ENCODE measurements at places on chromosomes 1 and 21.

DNA sequence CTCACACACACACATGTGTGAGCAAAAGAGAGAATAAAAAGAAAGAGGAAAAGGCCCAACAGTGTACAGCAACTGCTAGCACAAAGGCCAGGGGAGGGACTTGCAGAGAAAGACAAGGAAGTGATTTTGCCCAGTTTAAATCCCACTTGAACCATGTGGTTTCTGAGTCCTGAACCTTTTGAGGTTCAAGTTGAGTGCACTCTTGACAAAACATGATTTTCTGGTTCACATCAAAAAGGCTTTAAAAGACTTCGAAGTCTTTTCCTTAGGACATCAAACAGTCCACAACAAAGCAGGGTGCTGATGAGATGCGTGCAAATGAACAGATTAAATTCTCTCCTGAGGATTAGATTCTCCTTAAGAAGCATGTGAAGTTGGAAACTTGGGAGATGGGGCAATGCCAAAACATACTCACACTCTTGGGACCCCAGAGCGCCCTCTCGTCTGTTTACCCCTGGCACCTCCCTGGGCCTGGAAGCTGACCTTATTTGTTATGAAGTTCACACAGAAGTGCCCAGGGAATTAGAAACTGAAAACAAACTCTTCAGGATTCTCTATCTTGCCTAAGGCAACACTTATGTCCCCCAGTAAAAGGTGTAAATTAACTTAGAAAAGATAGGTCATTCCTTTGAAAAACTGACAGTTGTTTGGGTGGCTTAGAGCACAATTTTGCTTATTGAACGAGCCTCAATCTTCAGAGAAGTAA lies 31.5 kb downstream of the RNF220 start:
- DNase-seq, result no peak
- H3K4me1 ChIP-seq, result no peaks in the 10 kb centered on the region
- H3K4me3 ChIP-seq, result no peak overlapping the region
- no peaks in the 10 kb centered on the region for H3K36me3 ChIP-seq
- no peak overlapping the region for H3K27ac ChIP-seq
- H3K27me3 ChIP-seq, result no peaks in the 10 kb centered on the region

DNA sequence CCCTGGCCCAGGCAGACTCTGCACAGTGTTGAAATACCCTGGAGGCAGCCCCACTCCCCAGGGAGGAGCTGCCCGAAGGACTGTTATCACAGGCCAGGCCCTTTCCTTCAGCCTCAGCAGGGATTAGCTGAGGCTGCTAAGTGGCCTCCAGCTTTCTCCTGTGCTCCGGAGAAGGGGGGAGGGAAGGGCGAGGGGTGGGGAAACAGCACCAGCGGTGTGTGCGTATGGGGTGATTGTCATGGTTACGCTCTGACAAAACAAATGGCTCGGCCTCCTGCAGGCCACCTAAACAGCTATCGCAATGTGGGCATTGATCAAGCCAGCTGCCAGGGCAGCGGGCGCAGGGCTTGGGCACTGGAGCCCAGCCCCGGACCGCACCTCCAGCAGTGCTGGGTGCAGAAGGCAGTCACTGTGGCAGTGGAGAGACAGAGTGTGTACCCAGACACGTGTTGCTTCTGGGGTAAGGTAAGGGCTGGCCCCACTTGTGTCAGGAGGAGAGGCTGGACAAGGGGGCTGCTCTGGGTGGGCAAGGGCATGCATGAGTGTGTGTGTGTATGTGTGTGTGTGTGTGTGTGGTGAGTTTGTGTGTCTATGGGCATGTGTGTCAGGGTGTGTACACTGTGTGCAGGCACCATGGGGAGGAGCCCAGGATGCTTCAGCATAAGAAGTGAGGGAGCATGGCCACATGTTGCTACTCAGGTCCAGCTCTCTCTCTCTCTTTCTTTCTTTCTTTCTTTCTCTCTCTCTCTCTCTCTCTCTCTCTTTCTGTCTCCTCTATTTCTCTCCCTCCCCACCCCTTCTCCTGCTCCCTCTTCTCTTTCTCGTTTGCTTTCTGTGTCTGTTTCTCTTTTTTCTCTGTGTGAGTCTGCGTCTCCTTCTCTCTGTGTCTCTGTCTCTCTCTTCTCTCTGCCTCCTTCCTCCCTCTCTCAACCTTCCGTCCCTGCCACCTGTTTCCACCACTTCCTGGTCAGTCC lies at the start of gene VWA5B1:
Gene VWA5B1 (plus strand): TSS at position 252 of the 974 bp plus-strand sequence. CDS start 19,727 bp downstream, outside the sequence.
- no peak within 1 kb of the TSS for H3K27ac ChIP-seq
- no peak for DNase-seq
- peaks cover 8% of the 10 kb centered on the region for H3K4me1 ChIP-seq
- H3K27me3 ChIP-seq, result peaks cover 76% of the 10 kb centered on the region

DNA sequence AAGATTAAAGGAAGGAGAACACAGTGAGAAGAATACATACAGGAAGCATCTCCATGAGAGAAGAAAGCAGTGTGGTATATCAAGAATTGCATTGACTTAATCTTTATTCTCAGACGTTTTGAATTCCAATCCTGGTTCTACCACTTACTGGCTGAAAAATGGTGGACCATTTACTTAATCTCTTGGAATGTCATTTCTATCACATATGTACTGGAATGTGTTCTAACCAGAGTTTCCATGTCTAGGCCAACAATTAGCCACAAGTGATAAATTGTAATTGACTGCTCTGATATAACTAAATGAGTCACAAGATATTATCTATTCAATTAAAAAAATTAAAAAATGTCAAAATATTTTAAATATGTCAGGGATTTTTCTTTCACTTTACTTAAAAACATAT lies 626.1 kb downstream of the PTPRC start:
- H3K27ac ChIP-seq, result no peak overlapping the region
- H3K27me3 ChIP-seq, result no peaks in the 10 kb centered on the region
- no peak for DNase-seq

- no peak within 1 kb of the TSS for H3K4me3 ChIP-seq
- no peaks in the 10 kb centered on the region for H3K4me1 ChIP-seq
- H3K36me3 ChIP-seq, result no peaks in the 10 kb centered on the region
- no peak within 1 kb of the TSS for H3K27ac ChIP-seq
- DNase-seq, result no peak
- H3K27me3 ChIP-seq, result peaks cover 75% of the 10 kb centered on the region
Measured at GRCh38 chr1:17204546-17205440, at the start of gene PADI1. PADI1 (plus strand) TSS chr1:17205128; CDS start chr1:17205218, 90 bp downstream.

DNA sequence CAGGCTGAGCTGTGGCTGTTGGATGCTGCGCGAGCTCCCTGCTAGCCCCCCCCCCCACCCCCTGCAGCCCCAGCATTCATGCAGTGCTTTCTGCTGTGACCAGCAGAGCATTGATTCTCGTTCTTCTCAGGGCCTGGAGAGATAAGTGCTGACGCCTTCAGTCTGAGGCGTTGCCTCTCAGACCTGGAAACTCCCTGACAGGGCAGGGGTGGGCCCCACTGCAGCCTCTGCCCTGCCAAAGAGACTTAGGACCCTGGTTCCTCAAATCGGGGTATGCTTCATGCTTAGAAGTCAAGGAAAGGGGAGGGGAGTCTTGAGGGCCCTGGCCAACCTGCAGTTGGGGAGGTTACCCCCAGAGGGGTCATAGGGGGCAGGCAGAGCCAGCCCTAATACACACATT lies 38.5 kb downstream of the PTPRF start:
- DNase-seq, result no peak
- H3K4me3 ChIP-seq, result no peak overlapping the region
- H3K4me1 ChIP-seq, result peaks cover 21% of the 10 kb centered on the region

DNA sequence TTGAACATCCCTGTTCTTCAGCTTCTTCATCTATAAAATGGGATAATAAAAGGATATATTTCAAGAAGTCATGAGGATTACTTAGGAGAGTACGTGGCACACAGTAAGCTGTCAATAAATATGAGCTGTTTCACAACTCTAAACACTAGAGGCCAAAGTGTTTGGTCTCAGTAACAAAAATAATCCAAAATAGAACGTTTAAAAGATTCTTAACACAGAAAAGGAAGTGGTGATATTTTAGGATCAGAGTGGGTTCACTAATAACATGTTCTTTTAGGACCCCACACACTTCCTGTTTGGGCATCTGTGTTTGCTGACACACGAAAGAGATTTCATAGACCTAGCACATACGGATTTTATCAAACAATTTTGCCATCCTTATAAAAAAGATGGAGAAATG lies 32.9 kb downstream of the TNFSF18 start:
- no peak overlapping the region for H3K27ac ChIP-seq
- H3K4me1 ChIP-seq, result no peaks in the 10 kb centered on the region
- H3K27me3 ChIP-seq, result no peaks in the 10 kb centered on the region
- no peak for DNase-seq

GRCh38 chr1:67888216-67889106 lies 55.2 kb upstream of the GNG12 start:
- H3K27me3 ChIP-seq, result no peaks in the 10 kb centered on the region
- DNase-seq, result no peak
- H3K4me3 ChIP-seq, result no peak overlapping the region
- H3K27ac ChIP-seq, result no peak overlapping the region

- no peak overlapping the region for H3K4me3 ChIP-seq
- no peak overlapping the region for H3K27ac ChIP-seq
- DNase-seq, result no peak
Measured at GRCh38 chr1:46522184-46522968, 29.1 kb downstream of the KNCN start.

DNA sequence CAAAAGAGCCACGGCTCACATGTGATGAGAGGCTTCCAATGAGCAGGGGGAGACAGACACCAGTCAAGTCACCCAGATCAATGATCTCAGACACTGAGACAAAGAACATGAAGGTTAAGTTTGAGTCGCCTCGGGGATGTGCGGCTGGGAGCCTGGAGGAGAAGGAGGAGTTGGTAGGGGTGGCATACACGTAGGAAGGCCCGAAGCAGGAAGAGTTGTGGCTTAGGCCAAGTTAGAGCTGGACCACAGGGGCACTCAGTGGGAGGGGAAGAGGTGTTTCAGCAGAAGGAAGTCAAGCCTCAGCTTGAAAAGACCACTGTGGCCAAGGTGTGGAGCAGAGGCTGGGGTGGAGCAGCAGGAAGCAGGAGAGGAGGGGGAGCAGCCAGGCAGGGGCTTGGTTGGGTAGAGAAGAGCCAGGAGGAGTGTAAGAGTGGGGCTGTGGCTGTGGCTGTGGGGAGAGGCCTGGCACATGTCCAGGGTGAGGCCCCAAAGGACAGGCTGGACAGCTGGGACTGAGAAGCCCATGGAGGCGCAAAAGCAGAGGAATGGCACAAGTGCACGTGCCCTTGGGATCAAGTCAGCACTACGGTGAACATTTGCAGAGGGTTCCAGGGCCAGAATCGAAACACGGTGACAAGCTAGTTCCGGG lies 27.6 kb downstream of the CTNNBIP1 start:
- H3K36me3 ChIP-seq, result no peaks in the 10 kb centered on the region
- no peak overlapping the region for H3K4me3 ChIP-seq
- peaks cover 66% of the 10 kb centered on the region for H3K4me1 ChIP-seq

- peaks cover 15% of the 10 kb centered on the region for H3K4me1 ChIP-seq
- no peaks in the 10 kb centered on the region for H3K36me3 ChIP-seq
- no peak for DNase-seq
- no peak overlapping the region for H3K27ac ChIP-seq
- no peak overlapping the region for H3K4me3 ChIP-seq
- no peaks in the 10 kb centered on the region for H3K27me3 ChIP-seq
Measured at GRCh38 chr1:33097137-33097611, 16.2 kb downstream of the AZIN2 start.

- H3K27me3 ChIP-seq, result no peaks in the 10 kb centered on the region
- H3K27ac ChIP-seq, result no peak overlapping the region
- DNase-seq, result no peak
- no peaks in the 10 kb centered on the region for H3K4me1 ChIP-seq
- H3K36me3 ChIP-seq, result peaks cover 14% of the 10 kb centered on the region
- H3K4me3 ChIP-seq, result no peak overlapping the region
Measured at GRCh38 chr1:186139701-186140100, 235.4 kb downstream of the TPR start.

- H3K27me3 ChIP-seq, result peaks cover 6% of the 10 kb centered on the region
- DNase-seq, result no peak
- no peaks in the 10 kb centered on the region for H3K4me1 ChIP-seq
- no peak overlapping the region for H3K4me3 ChIP-seq
- no peak overlapping the region for H3K27ac ChIP-seq
Measured at GRCh38 chr1:179805291-179806195, 62.5 kb downstream of the FAM163A start.

DNA sequence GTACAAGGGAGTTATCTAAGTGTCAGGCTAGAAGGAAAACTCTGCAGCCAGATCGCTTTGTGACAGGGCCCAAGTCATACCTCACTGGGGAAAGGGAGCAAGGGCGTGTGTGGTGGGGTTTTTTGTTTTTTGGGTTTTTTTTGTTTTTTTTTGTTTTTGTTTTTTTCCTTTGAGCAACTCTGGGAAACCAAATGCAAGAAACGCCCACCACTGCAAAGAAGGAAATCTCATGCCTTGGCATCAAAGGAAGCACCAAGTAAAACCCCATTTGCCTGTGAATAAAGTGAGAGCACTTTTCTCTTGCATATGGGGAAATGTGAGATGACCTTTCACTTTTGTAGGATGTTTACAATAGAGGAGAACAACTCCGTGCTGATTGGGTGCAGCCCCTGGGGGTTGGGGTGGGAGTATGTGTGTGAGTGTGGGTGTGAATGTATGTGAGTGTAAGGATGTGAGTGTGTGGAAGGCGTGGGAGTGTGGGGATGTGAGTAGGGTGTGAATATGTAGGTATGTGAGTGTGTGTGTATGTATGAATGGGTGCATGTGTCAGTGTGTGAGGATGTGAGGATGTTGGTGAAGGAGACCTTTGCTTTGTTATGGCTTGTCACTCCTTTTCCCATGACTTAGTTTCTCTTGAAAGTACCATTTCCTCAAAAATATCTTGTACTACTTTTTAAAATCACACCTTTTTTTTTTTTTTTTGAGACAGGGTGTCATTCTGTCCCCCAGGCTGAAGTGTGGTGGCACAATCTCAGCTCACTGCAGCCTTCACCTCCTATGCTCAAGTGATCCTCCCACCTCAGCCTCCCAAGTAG lies 34.6 kb downstream of the IL12RB2 start:
- DNase-seq, result no peak
- no peak overlapping the region for H3K27ac ChIP-seq
- H3K4me3 ChIP-seq, result no peak overlapping the region
- H3K36me3 ChIP-seq, result no peaks in the 10 kb centered on the region

DNA sequence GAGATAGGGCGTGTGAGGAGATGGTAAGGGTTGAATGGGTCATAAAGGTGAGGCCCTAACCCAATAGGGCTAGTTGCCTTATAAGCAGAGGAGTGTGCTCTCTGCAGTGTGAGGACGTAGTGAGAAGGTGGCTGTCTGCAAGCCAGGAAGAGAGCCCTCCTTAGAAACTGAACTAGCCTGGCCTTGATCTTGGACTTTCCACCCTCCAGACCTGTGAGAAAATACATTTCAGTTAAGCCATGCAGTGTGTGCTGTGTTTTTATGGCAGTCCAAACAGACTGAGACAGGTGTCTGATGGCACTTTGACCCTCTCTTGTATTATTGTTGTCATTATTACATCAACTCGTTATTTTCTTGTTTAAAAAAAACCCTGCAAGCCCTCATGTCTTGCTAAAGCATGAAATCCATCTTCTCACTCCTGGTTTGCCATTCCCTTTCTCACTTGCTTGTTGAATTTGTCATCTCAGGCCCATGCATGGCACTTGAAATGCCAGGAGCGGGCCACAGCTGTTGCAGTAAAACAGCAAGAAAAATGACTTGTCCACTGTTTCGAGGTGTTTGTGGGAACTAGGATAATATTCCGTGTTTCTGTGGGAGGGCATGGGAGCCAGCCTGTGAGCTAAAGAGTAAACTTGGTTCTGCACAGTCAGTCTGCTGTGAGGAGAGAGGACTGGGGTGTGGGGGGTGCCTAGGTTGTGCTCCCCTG lies 78.6 kb downstream of the STUM start:
- peaks cover 15% of the 10 kb centered on the region for H3K4me1 ChIP-seq
- H3K4me3 ChIP-seq, result no peak overlapping the region
- no peak for DNase-seq
- H3K27ac ChIP-seq, result no peak overlapping the region
- H3K27me3 ChIP-seq, result no peaks in the 10 kb centered on the region

GRCh38 chr1:248585266-248585665 lies 10.7 kb upstream of the OR2T34 start:
- H3K27ac ChIP-seq, result no peak overlapping the region
- H3K27me3 ChIP-seq, result no peaks in the 10 kb centered on the region
- H3K36me3 ChIP-seq, result no peaks in the 10 kb centered on the region
- no peaks in the 10 kb centered on the region for H3K4me1 ChIP-seq
- no peak overlapping the region for H3K4me3 ChIP-seq
